ENCODE measurements at places on chromosomes 11 and 22.

- DNase-seq, result no peak
Observed at GRCh38 chr11:45163956-45164575, 17.6 kb downstream of the PRDM11 start.

- DNase-seq, result no peak
Observed at GRCh38 chr22:26320447-26320846, 108.6 kb upstream of the ASPHD2 start.

GRCh38 chr11:94332814-94333213, 28.4 kb downstream of the IZUMO1R start:
- DNase-seq, result no peak

DNA sequence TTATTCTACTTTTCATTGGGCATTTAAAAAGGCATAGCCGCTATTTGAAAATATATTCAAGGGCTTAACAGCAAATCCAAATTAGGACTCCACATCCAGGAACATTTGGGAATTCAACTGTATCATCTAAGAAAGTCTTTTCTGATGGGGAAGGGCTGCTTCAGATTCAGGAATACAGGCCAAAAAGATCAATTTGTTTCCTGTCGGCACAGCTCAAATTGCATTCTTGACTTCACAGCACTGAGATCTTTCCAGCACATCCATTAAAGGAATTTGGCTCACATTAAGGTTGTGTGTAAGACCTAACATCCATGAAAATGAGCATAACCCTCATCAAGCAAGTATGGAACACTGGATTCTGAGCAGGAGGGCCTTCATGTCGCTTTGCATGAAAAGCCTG, 1169.5 kb upstream of the CCDC90B start:
- no peak for DNase-seq

GRCh38 chr11:66189031-66189745, 79.3 kb upstream of the RAB1B start:
- no peak for DNase-seq

DNA sequence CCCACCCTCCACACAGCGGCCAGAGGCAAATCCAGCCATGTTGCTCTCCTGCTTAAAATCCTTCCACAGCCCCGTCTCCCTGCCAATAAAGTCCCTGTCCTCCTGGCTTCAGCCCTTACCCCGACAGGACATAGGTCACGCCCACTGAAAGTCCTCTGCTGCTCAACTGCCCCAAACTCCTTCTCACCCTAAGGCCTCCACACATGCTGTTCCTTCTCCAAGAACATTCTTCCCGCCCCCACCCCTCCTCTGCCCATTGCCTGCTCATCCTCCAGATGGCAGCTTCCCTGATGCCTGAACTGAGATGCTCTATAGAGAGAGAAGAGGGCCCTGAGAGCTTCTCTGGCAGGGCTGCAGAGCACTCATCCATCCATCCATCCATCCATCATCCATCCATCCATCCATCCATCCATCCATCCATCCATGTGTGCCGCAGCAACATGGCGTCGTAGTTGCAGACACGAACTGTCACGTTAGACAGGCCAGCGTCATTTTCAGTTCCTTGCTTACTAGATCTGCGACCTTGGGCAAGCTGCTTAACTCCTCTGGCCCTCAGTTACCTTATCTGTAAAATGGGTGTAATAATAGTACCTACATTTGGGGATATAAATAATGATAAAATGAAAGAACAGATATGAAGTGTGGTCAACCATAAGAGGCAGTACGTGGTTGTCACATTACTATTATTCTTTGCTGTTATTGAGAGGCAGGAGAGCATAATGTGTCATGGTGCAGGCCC, 9.4 kb downstream of the NPTXR start:
- no peak for DNase-seq

- DNase-seq, result no peak
Observed at GRCh38 chr11:35180317-35181233, 41.6 kb downstream of the CD44 start.

DNA sequence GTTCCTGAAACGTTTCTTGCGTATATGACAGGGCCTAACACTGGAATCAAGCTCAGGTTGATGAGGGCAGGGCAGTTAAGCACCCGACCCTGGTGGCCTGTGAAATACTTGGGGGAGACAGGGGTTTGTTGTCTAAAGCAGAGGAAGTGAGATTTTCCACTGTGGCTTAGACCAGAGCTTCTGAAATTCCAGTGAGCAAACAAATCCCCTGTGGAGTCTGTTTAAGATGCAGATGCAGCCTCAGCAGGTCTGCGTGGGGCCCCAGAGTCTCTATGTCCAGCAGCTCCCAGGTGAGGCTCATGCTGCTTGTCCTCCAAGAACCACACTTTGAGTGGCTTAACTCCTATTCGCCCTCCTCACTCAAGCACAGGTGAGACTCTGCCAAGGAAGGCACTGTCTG, 39.1 kb upstream of the PRAME start:
- no peak for DNase-seq

DNA sequence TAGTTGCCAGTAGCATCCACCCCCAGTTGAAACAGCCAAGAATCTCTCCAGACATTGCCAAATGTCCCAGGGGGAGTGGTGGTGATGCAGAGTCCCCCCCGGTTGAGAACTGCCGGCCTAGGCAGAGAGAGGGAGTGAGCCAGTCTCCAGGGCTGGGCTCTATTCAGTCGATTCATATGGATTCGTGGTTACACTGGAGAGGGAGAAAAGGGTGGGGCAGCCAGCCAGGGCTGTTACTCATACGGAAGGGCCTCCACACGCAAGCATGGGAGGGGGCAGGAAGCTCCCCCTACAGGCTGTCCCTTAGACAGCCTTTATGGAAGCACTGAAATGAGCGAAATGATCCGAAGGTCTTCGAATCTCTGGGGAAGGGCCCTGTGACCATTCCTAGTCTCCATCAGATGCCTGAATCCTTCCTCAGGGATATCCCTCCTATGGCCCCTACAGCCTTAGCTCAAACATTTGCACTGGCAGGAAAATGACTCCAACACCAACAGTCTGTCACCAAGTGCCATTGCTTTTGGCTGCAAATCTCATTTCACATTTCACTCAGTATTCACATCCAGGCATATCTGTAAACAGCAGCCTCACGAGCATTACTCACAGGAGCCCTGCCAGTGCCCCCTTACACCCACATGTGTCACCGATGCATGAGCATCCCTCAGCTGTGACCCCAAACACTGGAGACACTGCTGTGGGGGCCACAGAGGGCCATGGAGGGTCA, 18.4 kb upstream of the TLCD5 start:
- DNase-seq, result no peak

DNA sequence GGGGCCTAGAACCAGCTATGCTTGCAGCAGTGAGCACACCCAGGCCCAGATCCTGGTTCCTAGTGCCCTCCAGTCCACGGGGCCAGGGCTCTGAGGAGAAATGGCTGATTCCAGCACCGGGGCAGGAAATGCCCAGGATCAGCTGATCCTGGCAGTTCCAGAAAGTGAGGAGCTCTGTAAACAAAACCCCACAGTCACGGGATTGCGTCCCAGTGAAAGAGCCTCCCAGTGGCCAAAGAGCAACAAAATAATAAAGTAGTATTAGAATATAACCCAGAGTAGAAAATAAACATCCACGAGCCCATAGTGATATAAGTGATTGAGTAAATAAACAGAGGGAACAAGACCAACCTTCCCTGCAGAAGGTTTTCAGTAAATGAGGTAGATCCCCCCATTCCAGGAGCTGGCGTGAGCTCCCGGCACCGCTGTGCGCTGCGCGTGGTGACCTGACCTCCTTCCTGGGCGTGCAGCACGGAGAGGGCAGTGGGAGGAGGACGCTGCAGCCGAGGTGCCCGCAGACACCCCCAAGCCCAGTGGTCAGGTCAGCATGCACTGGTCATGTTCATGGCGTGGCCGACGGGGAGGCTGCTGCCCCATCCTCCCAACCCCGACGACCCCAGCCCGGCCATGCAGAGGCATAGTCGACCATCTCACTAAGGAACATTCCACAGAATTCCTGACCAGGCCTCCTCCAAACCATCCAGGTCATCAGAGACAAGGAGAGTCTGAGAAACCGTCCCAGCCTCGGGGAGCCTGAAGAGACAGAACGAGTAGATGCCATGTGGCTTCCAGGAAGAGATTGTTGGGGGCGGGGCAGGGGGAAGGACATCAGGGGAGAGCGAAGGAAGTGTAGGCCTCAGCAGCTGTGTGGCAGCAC, 19.8 kb downstream of the PTDSS2 start:
- no peak for DNase-seq

- no peak for DNase-seq
Observed at GRCh38 chr11:83723999-83724398, 437.8 kb upstream of the CCDC90B start.

- DNase-seq, result no peak
Observed at GRCh38 chr22:22166941-22167713, 77.5 kb upstream of the VPREB1 start.

DNA sequence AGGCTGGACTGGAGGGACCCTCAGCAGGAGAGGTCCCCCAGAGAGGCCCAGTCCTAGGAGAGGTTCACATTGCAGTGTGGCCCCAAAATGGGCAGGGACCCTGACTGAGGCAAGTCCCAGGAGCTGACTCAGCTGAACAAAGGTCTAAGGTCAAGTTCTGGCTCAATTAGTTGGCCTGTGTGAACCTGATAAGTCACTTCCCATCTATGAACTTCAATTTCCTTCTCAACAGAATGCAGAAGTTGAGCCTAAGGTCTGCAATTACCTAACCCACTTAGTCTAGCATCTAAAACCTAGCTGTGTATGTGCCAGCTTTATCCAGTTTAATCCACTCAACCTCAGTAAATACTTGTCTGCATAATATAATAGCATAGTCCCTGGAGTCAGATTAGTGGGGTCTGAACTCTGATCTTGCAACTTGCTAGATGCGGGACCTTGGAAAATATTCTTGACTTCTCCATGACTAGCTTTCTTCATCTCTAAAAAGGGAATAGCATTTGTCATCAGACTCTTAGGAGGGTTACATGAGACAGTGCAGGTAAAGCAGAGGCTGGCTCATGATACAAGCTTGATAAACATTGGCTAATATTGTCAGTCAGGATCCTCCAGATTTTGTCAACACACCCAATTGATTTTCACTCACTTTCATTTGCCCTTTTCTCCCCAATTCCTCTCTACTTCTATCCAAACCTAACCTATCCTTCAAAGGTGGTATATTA, 465.5 kb downstream of the INSC start:
- no peak for DNase-seq

DNA sequence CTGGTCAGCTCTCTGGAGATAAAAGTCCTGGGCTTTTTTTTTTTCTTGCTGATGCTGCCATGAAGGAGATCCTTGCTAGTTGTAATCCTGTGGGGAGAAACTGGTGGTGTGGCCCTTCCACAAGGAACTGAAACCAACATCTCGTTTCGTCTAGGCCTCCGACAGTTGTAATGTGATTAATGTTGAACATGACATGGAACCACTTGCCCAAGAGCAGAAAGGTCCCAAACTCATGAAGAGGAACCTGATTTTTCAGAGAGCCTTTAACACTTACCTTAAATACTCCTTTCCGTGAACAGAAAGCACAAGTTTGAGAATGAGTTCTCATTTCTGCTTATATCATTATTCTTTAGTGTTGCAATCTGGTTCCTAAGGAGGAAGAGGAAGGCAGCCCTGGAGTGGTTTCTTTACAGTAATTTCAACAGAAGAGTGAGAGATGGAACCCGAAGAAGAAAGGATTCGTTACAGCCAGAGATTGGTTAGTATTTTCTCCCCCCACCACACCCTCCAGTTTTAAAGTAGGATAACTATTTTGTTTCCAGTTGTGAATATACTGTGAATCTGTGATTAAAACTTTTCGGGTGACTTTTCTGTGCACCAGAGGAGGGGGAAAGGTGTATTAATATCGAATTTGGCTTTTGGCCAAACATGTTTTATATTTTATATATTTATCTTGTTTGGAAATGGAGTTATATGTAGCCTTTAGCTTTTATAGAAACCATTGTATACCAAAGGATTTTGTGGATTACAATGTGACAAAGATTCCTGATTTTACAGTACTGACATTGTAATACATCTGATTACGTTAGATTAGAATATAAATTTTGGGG, 2.0 kb downstream of the KDM2A start:
- DNase-seq, result no peak

DNA sequence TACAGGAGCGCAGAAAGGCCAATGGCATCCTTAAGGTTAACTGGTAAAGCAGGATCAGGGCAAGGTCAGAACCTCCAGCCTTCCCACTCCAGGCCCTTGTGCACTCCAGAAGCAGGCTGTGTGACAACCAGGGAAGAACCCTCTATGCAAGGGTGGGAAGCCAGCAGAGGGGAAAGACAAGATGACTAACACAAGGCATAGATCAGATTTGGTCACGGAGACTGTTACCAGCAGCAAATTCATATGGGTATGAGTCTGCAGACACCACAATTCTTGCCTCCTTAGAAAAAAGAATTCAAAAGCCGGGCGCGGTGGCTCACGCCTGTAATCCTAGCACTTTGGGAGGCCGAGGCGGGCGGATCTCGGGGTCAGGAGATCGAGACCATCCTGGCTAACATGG, 39.8 kb upstream of the MTNR1B start:
- no peak for DNase-seq

- no peak for DNase-seq
Observed at GRCh38 chr11:795634-796564, 2.2 kb downstream of the SLC25A22 start.

DNA sequence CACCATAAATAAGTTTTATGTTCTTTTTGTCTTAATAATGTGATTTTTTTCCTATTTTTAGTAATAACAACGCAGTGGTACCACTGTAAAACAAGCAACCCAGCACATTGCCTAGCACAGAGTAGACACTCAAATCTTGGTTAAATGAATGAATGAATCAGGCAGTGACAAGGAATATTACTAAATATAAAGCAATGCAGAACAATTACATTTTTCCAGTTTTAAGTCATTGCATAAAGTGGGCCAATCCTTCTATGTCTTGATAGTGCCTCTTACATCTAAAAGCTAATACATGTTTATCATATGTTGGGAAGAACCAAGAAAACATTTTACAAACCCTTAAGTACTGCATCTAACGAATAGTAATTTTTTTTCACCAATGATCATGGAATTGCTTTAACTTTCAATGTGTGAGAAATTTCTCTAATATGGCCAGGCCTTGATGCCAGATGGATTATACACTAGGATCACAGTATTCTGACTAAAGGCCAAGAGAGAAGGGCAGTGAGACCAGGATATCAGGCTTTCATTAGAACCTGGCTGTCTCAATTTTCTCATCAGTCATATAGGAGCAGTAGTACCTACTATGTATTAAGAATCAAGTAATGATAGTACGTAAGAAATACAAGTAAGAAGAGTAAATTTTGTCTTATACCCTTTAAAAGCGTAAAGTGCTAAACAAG, 88.5 kb downstream of the TRIM44 start:
- DNase-seq, result no peak

- DNase-seq, result no peak
Observed at GRCh38 chr22:44605486-44605885, 96.5 kb upstream of the PRR5 start.

DNA sequence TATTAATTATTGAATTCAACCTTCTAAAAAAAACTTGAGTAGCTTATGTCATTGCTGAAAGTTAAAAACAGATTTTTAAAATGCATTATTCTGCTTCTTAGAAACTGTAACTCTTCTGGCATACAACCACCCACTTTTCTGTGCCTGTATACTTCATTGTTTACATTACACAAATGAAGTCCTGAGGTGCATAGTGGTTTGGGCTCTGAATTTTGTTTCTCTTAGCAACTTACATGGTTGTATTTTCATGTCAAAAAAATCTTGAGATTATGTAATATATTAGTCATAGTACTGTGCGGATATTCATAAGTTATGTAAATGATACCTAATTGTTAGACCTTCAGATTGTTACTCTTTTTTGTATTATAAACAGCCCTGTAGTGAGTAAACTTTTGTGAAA, 12.2 kb downstream of the SC5D start:
- no peak for DNase-seq

Measured in mesothelial cell of epicardium (in vitro differentiated cells).